ENCODE measurements at places on chromosomes 2 and 18.

DNA sequence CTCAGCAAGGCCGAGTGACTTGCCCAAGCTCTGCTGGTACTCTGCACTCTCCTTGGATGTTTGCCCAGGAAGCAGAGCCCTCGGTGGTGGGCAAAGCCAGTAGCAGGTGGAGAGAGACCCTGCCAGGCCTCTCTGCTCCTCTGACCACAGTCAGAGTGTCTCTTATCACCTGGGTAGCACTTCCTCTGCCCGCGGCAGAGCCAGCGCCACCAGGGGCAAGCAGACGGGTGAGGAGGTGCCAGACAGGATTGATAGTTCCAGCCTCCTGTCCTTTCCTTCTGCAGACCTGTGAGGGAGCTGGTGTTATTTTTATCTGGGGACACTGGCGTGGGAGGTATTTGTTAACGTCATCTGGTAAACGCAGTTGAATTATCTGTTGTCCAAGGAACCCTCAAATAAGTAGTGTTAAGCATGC is 152.9 kb downstream of the SMAD7 start:
- DNase-seq, result peak; percentile 0

DNA sequence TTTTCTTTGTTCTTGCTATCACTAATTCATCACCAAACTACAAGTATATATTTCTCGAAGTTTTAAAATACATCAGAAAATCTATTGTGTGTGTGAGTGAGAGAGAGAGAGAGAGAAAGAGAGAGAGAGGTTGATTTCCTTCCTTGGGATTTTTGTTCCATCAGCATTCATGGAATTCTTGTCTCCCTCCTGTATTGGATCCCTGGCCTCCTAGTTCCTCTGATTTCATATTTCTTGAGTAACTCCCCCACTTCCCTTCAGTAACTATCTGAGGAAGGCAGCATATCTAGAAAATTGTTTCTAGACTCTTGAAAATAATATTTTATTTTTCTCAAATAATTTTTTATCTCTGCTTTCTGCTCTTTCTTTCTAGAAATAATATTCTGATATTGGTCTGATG is 13.3 kb upstream of the ACTR2 start:
- no peak for DNase-seq

DNA sequence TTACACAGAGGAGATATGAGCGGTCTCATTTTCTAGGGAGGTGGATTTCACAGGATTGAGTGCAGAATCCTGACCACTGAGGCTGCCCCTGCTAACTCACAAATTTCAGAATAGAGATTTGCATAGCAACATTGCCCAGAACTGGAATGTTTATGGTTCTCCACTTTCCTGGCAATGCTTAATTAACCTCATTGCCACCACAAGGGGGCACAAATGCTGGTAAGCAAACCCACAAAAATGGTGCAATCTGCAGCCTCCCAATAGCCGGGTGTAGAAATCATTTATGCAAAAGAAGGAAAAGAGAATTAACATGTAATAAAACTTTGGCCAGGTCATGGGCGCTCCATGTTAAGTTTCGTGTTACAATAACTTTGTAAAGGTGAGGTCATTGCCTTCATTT is 112.4 kb downstream of the CYRIA start:
- DNase-seq, result peak; percentile 27

DNA sequence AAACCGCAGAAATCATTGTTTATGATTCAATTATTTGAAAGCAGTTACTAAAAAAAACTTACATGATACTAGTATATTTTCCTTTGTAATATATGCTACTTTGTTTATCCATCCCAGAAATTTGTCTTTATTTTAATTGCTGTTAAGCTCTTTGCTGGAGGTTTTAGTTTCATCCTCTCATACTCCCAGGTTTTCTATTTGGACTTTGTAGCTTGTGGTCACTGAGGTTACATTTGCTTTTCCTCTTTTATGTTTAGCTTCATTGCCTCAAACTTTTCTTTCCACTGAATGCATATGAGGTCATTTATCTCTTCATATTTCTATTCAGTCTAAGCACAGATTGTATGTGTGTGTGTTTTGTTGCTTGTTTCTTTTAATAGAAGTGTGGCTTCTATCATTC is 89.9 kb downstream of the ERBB4 start:
- DNase-seq, result no peak

GRCh38 chr18:25759111-25759510 is 331.3 kb downstream of the SS18 start:
- no peak for DNase-seq

DNA sequence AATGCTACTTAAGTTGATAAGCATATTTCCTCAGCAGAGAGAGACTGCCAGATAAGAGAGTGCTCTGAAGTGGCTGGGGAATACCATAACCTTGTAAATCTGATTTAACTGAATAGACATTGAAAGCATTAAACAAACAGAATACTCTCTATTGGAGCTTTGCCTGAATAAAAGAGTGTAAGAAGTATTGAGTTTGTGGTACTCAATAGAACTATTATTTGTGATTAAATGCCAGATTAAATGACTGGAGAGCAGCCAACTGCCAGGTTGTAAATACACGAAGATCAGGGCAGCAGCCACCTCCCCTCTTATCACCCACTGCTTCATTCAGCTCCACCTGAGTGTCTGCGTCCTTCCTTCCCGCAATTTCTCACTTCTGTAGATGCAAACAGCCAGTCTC is 373.6 kb downstream of the DCDC2C start:
- no peak for DNase-seq

- peak; percentile 94 for DNase-seq
Observed at GRCh38 chr2:17518212-17519154, at the start of gene RAD51AP2. Gene RAD51AP2, minus strand, starts transcription at chr2:17518440. Its CDS starts 25 bp downstream, at chr2:17518415.

DNA sequence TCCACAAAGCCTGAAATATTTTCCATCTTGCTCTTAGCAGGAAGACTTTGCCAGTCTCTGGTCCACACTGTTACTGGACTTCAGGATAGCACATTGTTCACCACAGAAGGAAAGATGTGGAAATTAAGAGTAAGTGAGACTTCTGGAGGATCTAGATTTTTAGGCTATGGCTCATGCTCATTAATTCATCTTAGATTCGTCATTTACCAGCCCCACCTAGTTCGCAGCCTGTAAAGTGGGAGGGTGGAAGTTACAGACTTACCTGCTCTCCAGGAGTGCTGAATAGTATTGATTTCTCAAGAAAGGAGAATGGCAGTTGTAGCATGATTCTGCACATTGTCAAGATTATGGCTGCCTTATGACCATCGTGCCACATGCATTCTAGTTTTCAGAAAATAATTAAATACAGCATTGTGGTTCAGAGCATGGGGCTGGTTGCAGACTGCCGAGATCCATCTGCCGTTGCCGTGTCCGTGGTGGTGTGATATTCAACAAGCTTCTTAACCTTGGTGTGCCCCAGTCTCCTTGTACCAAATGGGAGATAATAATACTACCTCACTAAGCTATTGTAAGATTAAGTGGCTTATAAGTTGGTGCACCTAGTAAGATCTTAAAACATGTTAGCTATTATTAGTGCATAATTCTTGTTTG is 56.8 kb downstream of the RNF144A start:
- no peak for DNase-seq

- no peak for DNase-seq
Observed at GRCh38 chr2:39568561-39569006, 97.1 kb upstream of the TMEM178A start.

- DNase-seq, result no peak
Observed at GRCh38 chr18:45998244-45998643, 31.1 kb upstream of the EPG5 start.

- no peak for DNase-seq
Observed at GRCh38 chr2:85181844-85182456, 48.8 kb downstream of the TCF7L1 start.

GRCh38 chr2:233479616-233480489 is 86.7 kb downstream of the USP40 start:
- DNase-seq, result no peak

DNA sequence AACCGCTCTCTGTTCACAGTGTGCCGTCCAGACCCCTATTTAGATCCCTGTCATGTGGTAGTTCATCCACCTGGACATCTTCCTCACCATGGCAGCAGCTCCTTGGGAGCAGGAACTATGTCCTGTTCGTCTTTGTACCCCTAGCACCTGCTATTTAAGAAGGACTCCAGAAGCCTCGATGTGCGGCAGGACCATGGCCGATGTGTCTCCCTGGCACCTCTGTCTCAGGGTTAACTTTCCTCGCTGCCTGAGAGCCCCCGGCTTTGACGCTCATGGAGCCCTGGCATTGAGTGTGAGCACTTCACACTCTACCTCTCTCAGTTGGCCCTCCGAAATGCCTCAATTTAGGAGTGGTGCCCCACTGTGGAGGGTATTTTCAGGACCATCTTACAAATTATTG is 152.0 kb downstream of the FAM210A start:
- DNase-seq, result no peak

GRCh38 chr2:133605011-133605765 is 36.9 kb upstream of the NCKAP5 start:
- no peak for DNase-seq

DNA sequence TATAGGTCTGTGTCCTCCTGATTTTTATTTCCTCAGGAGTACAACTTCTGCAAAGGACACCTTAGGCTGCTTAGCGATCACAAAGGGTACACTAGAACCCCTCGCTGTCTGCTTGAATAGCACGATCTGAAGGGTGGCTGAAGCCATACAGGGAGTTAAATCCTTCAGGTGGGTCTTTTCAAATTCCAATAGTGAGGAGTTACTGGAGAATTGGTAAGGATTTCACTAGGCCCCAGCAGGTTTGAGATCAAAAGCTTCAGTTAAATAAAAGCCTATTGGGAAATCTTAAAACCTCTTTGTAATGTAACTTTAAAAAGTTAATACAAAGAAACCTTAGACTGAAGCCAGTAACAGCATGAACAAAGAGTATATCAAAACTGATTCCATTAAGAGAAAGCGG is 613.1 kb downstream of the ZEB2 start:
- no peak for DNase-seq

- DNase-seq, result no peak
Observed at GRCh38 chr2:202932425-202933138, 20.5 kb downstream of the CARF start.

- DNase-seq, result no peak
Observed at GRCh38 chr18:76981396-76981968, 151.1 kb downstream of the MBP start.

DNA sequence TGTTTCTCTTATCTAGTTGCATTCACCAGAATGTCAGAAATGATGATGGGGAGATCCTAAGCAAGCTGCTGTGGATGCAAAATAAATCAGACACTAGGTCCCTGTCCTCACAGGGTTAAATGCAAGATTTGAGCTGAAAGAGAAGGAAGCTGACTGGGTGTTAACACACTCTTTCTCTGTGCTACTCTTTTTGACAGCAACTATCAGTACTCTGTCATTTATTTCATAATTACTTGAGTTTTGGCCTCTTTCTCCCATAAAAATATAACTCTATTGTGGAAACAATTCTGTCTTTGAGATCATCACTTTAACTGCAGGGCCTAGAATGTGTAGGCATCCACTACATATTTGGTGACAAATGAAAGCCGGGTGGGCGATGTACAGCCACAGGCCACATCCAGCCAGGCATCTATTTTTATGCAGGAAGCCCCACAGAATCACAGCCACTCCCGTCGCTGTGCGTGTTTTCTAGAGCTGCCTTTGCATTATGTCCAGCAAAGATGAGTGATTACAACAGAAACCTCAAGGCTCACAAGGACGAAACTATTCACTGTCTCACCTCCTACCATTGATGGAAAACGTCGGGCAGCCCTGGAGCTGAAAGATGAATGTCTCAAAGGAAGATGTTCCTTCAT is 849.0 kb downstream of the RNF144A start:
- DNase-seq, result no peak

- DNase-seq, result no peak
Observed at GRCh38 chr18:50950626-50951025, 17.2 kb upstream of the ELAC1 start.

- DNase-seq, result no peak
Observed at GRCh38 chr2:1811258-1811970, 67.1 kb upstream of the PXDN start.

- DNase-seq, result no peak
Observed at GRCh38 chr2:236238751-236239150, 25.5 kb downstream of the ASB18 start.

DNA sequence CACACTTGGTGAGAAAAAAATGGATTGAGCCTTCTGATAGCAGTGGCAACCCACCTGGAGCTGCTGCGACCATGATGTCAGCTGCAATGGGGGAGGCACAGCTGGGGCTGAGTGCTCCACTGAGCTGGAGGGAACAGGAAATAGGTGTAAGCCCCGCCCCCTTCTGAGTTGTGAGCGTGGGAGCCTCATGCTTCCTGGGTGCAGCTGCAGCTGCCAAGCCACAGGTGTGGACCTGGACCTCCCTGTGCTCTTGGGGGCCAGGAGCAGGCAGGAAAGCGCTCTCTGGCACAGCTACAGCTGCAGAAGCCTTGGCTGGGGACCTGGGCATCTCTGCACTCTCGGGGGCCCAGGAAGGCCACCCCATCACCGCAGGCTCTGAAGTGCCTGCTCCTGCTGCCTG is 970.6 kb downstream of the DCDC2C start:
- no peak for DNase-seq

Data from nephron progenitor cell (in vitro differentiated cells).